ENCODE measurements at places on chromosomes 5 and 9.

DNA sequence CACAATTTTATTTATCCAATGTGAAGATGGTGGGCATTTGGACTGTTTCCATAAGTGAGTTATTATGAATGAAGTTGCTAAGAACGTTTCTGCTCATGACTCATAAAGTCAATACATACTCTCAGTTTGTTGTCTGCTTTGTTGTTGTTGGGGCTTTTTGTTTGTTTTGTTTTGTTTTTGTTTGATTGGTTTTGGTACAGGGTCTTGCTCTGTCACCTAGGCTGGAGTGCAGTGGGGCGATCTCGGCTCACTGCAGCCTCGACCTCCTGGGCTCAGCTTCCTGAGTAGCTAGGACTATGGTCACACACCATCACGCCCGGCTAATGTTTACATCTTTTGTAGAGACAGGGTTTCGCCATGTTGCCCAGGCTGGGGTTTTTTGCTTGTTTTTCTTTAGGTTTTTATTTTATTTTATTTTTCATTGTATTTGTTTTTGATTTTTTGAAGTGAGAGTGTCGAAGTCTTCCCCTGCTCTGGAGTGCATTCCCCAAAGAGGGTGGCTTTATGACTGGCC, 18.0 kb downstream of the TRIM7 start:
- no peak for DNase-seq

GRCh38 chr5:179417016-179417415, 71.8 kb upstream of the ADAMTS2 start:
- no peak for DNase-seq

GRCh38 chr5:156971848-156972525, 9.0 kb upstream of the TIMD4 start:
- DNase-seq = no peak

DNA sequence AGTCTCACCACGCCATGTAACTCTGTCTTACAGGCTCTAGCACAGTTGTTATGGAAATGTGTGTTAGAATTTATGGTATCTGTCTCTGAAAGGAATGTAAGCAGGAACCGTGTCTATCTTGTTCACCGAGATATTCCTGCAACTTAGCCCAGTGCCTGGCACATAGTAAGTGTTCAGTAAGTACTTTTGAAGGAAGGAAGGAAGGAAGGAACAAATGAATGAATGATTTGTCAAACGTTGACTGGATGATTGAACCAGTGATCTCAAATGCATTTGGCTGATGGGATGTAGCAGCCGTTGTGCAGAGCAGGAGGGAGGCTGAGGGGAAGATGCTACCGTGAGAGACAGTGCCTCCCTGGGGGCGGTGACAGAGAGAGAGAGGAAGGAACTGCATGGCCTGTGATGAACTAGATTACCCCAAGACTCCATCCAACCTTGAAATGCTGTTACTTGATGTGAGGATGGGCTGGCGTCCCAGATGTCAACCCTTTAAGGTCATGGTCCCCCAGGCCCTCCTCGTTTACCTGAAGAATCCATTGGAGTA, 47.5 kb upstream of the PPARGC1B start:
- DNase-seq = no peak

- no peak for DNase-seq
Measured at GRCh38 chr5:52504584-52505240, 283.0 kb upstream of the ITGA1 start.

DNA sequence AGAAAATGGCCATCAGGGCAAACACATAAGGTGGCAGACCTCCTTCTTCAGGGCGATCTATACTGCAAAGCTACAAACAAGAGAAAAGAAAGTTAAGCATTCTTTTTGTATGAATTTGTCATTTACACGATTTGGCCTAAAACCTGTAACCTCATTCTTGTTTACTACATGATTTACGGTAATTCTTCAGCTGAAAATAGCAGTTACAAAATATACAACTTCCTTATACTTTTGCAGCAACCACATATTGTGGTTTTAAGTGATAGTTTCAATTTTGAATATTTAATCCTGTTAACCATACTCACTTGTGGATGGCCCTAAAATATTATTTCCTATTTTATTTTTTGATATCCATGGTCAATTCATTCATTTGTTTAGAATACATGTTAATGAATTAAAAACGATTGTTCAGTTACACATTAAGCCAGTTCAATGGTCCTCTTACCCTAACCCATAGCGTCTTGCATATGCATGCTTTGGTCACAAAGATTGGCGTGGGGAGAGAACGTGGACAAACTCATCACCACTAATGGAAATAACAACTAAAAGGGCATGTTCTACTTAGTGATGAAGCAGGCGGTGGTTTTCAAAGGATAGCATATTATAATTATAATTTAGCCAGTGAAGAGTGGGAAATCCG, 16.6 kb downstream of the TUT7 start:
- DNase-seq = no peak

- no peak for DNase-seq
Measured at GRCh38 chr5:40437452-40437861, 242.3 kb upstream of the PTGER4 start.

DNA sequence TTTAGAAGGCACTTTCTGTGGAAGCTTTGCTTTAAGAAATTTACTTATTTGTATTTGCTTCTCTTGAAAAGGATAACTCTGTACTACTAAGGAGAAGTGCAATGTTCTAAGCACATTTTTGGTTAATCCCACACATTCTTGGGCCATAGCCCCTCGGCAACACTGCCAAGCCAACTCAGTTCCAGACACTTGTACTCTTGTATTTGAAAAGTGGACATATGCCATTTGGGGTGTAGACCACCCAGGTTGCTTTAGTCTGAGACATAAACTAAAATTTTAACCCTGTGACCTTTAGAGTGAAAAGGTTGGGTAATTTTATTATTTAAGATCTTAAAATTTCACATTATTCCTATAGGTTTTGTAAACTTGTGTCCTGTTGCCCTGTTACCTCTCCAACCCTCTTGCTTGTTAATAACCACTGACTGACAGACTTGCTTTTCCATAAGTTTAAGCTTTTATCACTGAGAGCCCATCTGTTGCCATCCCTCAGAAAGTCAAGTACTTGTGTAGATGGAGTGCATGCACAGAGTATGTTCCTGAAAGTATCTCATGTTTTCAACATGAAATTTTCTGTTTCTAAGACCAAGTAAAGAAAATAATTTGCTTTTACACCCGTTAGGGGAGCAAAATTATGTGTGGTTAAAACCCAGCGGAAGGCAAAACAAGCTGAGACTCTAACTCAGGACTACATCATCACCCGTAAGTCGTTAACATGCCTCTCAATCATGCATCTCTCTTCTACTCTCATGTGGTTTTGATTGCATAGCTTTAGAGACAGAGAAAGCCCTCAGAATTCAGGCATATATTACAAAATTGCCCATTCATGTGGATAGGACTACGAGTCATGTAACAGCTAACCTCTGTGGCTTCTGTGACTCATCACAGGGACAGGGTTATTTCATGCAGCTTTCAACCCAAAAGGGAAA, 117.3 kb downstream of the GDNF start:
- DNase-seq = no peak

- no peak for DNase-seq
Measured at GRCh38 chr5:108607421-108607820, 140.3 kb upstream of the FER start.

- DNase-seq = no peak
Measured at GRCh38 chr5:52743529-52743928, 44.2 kb upstream of the ITGA1 start.

DNA sequence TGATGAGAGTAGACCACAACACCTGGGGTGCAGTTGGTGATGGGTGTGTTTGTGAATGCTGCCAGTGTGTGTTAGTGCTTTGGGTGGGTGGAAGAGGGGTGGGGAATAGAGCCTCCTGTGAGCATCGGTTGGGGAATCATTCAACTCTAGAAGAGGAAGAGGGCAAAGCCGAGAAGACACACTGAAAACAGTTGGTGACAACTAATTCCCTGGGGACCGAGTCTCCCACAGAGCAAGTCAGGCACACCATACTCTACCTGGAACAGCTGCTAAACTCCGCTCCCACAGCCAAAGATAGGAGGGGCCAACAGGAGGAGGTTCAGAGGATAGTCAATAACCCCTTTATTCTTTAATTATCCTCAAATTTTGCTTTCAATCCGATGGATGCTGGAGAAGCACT, 1.6 kb upstream of the ARHGEF39 start:
- DNase-seq = no peak

- DNase-seq = no peak
Measured at GRCh38 chr9:124370896-124371582, 44.2 kb downstream of the PSMB7 start.

GRCh38 chr5:139820130-139820529, 24.5 kb downstream of the PSD2 start:
- DNase-seq = no peak

DNA sequence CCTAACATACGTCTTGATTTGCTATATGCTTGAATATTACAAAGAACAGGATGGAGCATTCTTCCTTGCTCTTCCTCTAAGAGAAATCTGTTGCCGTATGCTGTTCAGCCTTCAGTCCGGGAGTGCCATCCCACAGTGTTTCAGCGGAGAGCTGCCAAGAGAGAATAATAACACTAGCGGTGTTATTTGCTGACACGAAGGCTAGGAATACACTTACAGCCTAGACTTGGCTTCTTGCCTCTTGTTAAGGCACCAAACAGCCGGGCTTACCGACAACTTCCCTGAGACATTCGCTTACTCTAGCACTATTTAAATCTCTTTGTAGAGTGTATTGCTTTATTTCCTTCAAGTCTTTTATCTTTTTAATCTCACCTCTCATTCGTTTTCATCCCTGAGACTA, 31.4 kb downstream of the KCTD16 start:
- DNase-seq = no peak

- no peak for DNase-seq
Measured at GRCh38 chr5:103098993-103099392, 20.9 kb downstream of the GIN1 start.

DNA sequence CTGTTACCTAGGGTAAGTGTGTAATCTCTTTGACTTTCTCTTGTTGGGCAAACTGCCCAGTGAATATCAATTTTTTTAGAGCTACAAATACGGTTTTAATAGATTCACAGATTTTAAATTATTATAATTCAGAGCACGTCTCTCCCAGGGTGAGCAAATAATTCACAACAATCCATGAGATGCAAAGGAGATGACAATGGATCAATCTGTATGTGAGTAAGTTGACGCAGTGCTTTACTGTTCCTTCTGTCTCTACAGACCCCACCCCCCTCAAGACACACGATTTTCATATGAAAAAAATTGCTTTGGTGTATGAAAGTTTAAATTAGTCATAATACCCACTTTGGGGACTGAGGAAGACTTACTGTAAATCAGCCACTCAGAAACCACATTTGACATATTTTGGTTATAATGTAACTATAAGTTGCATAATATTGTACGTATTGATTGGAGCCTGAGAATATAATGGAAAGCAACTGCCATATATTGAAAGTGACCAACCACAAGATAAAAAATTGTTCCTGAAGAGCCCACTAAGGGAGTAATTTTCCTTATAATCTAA, 201.7 kb downstream of the BNC2 start:
- no peak for DNase-seq

GRCh38 chr5:77366717-77367500, 125.2 kb downstream of the WDR41 start:
- no peak for DNase-seq

DNA sequence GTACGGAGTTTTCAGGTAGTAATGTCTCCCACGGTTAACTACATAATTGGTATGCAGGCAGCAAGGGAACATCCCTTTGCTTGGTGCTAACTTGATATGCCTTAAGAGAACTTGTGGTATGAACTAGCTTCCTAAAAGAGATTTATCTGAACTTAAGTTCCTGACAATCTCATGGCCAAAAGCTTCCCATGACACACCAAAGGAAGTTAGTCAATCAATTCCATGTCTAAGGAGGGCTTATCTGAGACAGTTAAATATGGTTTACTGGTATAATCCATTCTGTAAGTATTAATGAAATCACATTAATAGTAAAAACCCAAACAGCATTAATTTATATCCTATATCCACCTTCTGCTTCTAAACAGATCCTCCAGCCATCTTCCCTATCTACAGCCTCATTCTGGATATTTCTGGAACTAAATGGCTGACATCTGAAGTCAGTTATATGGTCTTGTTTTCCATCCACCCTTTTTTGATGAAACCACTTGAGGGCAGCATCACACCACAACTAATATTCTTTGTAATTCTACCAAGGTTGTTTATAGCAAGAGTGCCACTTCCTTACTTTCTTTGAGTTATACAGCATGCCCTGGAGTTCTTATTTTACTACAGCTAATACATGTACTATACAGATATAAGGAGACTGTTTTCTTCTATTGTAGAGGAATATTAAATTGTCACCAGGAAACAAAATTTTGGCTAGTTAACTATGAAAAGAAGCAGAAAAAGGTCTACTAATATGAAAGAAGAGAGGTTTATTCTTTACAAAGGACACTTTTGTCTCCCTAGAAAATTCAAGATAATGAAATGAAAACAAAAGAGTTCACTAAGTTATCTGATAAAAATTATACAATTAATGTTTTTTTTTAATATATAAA, 34.7 kb downstream of the SHOC1 start:
- DNase-seq = no peak

GRCh38 chr5:140923601-140924000, 2.5 kb upstream of the PCDHAC1 start:
- DNase-seq = no peak

DNA sequence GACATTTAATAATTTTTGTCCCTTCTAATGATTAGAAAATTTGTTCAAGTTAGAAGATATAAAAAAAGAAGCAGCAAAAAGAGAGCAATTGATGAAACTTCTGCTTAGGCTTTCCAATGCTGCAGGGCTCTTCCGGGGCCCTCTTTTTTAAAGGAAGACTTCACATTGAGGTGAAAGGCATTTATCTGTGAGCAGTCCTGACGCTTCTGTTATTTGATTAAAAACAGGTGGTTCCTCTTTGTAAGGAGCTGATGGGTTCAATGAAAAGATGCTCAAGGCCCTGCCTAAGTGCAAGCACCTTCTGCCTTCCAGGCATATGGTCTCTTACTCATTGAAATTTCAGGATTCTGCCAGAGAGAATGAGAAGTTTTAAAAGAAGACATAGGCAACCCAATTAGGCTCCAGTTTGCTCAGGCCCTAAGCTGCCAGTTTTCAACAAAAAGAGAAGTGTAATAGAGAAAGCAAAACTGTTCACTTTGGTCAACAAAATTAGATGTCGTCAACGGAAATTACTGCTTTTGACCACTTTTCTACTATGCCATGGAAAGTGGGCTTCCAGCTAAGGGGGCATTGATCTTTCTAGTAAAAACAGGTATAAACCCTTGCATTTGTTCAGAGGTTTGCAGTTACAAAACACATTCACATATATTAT, 100.2 kb downstream of the INSYN2B start:
- no peak for DNase-seq

DNA sequence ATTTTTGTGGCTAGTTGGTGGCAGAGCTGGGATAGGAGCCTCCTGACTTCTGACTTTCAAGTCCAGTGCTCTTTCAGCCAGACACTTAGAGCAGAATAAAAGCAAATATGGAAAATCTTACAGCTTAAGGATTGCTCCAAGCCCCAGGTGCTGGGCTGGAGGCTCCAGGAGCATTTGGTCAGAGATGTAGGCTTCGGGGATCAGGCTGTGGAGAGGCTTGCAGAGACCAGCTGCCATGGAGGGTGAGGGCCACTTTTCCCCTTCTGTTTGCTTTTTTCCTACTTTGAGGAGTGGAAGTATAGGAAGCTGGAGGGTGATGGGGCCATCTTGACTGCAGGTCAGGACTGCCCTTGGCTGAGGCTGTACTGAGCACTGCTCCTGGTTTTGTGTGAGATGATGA, 58.9 kb downstream of the RGS3 start:
- no peak for DNase-seq
